Activated T-cell treated with anti-CD3 and anti-CD28 coated beads, Interleukin-2, amount 50 U/mL, for 72 hours (primary cell): ENCODE measurements at places on chromosomes 5 and 9. TPM values are rescaled to one million over a fixed set of nuclear protein-coding genes. Genes with fewer than 3 reads are reported as not detected.

- no peak for DNase-seq
These were observed 44.1 kb upstream of the SHISAL2B start for GRCh38 chr5:64646169-64646568.

DNA sequence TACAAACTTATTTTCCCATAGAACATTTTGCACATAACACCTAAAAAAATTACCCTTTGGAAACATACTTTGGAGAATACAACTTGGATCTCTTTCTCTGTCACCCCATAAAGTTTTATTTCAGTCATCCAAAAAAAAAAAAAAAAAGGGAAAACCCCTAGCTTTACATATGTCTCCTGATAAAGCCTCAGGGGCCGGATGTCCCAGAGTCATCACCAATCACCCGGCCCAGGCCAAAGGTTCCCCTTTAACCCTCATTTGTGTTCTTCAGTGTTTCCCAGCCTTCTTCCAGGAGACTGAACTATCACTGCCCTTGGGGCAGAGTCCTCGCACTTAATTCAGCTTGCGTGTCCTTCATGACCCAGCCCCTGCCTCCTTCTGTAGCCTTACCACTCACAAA is 28.8 kb downstream of the ANXA6 start:
- DNase-seq = no peak

DNA sequence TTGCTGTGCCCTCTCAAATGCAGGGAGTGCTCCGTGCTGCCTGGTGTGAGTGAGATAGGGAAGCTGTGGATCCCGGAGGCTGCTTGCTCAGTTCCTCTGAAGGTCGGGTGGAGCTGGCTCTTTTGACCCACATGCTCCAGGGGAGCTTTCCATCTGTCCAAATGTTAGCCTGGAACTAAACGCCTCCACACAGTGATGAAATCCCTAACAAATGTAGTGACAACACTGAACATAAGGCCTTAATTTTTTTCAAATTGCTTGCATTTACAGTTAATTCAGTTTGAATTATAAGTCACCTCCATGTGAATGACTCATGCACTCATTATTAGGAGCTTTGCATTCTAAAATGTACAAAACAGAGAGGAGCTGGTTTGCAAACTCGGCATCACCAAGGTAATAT is 27.0 kb downstream of the PRDM6 start:
- DNase-seq = no peak

- DNase-seq = no peak
These were observed 894 bp downstream of the LRRTM2 start for GRCh38 chr5:138874241-138874640.

DNA sequence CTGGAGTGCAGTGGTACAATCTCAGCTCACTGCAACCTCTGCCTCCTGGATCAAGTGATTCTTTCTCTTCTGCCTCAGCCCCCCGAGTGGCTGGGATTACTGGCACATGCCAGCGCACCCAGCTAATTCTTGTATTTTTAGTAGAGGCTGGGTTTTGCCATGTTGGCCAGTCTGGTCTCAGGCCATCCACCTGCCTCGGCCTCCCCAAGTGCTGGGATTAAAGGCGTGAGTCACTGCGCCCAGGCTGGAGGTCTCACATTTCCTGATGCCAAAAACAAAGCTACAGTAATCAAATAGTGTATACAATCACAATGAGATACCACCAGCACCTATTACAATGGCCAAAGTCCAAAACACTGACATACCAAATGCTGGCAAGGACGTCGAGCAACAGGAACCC is 51.1 kb downstream of the TTLL11 start:
- no peak for DNase-seq

Gene S1PR3
- 0.76 TPM for total RNA-seq

Gene SLC45A2
- not detected for total RNA-seq

DNA sequence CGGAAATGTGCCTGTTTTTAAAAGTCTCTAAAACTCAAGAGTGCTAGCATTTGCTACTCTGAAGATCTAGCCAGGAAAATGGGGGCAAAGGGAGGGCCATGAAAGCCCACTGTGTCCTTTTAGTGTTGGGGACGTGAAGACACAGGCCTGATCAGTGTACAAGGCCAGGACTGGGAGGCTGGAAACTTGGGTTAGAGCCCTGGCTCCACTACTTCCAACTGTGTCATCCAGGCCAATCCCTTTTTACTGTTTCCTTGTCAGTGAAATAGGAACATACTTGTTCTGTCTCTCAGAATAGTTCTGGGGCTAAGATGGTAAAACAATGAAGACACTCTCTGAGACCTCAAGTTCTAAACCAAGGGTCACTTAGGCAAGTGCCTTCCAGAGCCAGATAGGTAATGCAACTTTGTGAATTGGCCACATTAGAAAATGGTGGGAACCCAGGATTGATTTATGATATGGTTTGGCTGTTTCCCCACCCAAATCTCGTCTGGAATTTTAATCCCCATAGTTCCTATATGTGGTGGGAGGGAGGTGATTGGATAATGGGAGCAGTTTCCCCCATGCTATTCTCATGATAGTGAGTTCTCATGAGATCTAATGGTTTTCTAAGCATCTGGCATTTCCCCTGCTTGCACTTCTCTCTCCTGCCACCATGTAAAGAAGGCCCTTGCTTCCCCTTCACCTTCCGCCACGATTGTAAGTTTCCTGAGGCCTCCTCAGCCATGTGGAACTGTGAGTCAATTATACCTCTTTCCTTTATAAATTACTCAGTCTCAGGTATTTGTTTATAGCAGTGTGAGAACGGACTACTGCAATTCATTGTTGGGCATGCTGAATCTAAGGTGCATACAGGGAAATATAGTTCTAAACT is 30.4 kb upstream of the B4GALT1 start:
- DNase-seq = no peak

GRCh38 chr5:103428411-103428871 is 134.1 kb downstream of the NUDT12 start:
- no peak for DNase-seq

Gene PALM2AKAP2
- total RNA-seq = 0.30 TPM

Gene TOR4A
- total RNA-seq = 8.3 TPM

DNA sequence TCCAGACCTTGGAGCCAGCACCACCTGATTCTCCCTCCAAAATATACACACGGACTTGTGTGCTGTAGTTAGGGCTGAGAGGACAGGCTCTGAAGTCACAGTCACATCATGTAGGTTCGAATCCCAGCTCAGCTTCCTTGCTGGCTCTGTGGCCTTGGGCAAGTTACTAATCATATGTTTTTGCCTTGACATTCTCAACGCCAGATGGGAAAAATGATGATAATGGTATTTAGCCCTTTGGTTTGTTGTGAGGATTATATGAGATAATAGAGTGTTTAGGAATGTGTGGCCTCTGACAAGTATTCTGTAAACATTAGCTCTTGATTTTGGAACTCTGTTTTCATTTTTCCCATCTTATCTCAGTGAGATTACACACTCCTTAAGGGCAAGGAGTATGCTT is 72.5 kb downstream of the PLAC8L1 start:
- no peak for DNase-seq

GRCh38 chr9:95588724-95589588 is 72.2 kb upstream of the PTCH1 start:
- DNase-seq = no peak

- no peak for DNase-seq
These were observed 171.8 kb downstream of the SEMA5A start for GRCh38 chr5:9374025-9374424.

Gene RBM22
- 97.2 TPM for total RNA-seq

- no peak for DNase-seq
These were observed 97.9 kb downstream of the YIPF5 start for GRCh38 chr5:144072518-144072927.

- DNase-seq = no peak
These were observed 700.3 kb downstream of the PTPRD start for GRCh38 chr9:9912459-9912858.

- DNase-seq = no peak
These were observed 13.5 kb downstream of the EFCAB9 start for GRCh38 chr5:172207511-172207910.

Gene ARHGEF39
- total RNA-seq = 12.0 TPM
